ENCODE measurements at places on chromosomes 13 and 19.

GRCh38 chr13:112652512-112653070 is 37.2 kb upstream of the ATP11A start:
- DNase-seq, result no peak

GRCh38 chr19:45958769-45959516 is 14.7 kb downstream of the NOVA2 start:
- DNase-seq, result no peak

DNA sequence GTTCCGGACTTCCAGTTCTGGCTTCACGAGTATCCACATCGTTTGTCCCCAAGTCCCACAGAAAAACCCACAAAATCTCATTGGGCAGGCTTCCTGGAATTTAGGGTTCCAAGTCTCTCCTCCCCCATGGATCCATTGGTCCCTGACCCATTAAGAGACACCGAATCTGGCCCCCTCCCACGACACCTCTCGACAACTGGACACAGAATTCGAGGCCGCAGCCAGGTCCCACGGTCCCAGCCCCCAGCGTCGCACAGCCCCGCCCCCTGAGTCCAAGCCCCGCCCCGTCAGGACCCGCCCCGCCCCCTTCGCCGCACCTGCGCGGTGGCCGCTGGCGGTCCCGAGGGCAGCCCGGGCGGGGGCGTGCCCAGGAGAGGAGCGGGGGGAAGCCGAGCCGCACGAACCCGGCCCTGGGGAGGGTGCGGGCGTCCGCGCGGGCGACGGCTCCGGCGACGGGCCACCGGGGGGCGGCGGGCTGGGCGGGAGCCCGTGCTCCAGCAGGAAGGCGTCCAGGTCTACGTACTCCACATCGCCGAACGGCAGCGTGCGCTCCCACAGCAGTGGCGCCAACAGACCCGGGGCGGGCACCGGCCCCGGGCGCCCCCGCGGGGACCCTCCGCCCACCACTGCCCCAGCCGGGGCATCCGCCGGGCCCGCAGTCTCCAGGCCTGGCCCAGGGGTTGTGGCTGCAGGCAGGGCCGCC is 1.8 kb downstream of the DBP start:
- peak; percentile 76 for DNase-seq

DNA sequence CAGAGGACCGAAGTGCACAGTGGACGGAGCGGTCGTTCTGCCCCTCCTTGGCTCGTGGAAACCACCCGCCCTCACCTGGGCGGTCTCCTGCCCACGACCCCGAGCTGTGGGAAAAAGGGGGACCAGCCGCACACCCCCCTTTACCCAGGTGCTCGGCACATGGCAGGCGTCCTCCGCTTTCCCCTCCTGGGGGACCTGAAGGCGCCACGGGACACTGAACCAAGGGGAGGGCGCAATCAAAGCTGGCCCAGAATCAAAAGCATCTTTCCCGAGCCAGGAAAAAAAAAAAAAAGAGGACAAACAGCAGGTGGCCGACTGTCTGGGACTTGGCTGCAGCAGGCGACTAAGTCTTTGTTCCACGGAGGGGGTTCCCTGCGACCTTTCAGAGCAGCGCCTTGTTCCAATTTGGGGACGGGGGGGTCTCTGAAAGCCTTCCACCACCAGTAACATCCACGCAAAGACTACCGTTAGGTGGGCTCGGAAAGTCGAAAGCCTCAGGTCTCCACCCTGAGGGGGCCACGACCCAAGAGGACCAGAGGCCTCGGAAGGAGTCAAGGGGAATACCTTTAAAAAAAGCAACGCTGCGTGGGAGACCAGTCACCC is 1.1 kb downstream of the MBD3 start:
- DNase-seq, result peak; percentile 26

- DNase-seq, result no peak
These were observed 64.9 kb downstream of the HSPH1 start for GRCh38 chr13:31096654-31097302.

DNA sequence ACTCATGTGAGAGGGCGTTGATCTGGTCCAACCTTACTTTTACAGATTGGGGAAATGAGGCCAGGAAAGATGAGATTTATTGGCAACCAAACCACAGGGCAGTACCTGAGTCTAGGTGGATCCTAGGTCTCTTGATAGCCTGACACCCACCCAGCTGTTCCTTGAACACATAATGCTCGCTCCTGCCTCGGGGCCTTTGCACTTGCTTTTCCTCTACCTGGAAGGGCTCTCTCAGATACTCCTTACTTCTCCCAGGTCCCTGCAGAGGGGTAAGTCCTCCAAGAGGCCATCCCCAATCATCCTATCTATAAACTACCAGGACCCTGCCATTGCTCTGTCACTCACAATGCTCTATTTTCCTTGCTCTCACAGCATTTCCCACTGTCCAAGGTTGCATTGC is 7.4 kb downstream of the ZNF575 start:
- no peak for DNase-seq

GRCh38 chr13:67069117-67069767 is 160.9 kb downstream of the PCDH9 start:
- DNase-seq, result no peak

Data from stimulated activated CD4-positive, alpha-beta T cell treated with anti-CD3 and anti-CD28 coated beads, Interleukin-4, amount 100 ng/mL, for 1 hour (primary cell).